DMS 273 treated with DMSO at 0.1 percent for 48 hours (cell line): ENCODE measurements at places on chromosomes 16 and 17.

DNA sequence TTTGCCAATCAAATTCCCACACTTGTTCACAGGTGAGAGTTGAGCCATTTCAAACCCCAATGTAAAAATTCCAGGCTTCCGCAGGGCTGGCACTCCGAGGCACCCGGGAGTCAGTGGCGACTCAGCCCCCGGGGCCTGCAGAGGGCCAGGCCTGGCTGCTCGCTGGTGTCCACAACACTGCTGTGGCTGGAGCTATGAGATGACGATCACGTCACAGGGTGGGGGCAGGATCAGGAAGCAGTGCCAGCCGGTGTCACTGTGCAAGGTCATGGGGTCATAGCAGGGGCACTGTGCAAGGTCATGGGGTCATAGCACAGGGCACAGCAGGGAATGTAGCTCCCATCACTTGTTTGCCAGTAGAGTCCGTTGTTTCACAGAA lies 7.8 kb downstream of the VPS4A start:
- DNase-seq = no peak

DNA sequence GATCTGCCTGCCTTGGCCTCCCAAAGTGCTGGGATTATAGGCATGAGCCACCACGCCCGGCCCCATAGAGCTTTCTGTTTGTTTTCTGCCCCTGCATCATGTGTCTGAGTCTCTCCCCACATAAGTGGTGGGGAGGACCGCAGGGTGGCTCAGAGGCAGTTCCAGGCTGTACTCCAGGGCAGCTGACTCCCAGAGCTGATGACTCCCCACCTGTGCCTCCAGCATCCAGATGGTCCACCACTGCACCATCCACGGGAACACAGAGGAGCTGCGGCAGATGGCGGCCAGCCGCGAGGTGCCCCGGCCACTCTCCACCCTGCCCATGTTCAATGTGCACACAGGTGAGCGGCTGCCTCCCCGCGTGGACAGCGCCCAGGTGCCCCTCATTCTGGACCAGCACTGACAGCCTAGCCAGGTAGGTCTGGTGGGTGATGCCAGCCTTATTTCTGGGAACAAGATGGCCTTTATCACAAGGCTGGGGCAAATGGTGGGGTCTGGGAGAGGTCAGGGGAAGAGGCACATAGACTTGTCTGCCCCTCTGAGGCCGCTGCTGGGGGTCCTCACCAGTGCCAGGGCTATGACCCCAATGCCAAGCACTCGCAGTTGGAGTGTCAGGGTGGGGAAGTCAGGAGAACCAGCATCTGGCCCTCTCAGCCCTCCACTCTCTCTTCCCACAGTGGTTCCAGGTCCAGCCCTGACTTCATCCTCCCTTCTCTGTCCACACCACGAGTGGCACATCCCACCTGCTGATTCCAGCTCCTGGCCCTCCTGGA lies 9.4 kb downstream of the SGCA start:
- peak; percentile 16 for DNase-seq

DNA sequence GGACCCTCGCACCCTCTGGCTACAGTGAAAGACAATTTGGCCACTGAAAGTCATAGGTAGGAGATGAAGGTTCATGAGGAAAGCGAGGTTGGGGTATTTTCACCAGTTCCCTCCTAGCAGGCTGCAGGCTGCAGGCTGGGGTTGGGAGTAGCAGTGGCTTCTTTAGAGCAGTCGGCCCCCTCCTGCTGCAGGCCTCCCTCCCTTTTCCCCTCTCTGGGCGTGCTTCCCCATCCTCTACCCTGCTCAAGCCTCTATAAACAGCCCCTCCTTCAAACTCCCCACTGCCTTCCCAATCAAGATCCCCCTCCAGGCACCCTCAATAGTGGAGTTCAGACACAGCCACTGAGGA lies 41.8 kb downstream of the GAS7 start:
- DNase-seq = no peak

DNA sequence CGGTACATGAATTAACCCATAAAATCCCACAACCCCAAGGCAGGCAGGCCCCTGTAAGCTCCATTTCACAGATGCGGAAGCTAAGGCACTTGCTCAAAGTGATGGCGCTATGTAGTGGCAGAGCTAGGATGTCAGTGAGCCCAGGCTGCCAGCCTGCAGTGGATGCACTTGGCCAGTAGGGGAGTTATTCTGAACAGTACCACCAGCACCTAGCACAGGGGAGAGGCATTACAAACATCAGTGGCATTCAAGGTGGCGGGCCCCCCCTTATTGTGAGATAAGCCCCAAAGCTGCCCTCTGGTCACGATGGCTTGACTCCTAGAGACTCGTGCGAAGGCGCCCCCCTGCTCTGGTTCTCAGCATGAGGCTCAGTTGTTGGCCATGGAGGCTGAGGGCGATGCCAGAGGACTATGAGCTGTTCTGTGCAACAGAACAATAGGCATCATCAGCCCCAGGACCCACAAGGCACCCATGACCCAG lies 33.8 kb downstream of the GTF3C1 start:
- no peak for DNase-seq

GRCh38 chr17:71378741-71379140 lies 742.1 kb upstream of the SOX9 start:
- DNase-seq = no peak

DNA sequence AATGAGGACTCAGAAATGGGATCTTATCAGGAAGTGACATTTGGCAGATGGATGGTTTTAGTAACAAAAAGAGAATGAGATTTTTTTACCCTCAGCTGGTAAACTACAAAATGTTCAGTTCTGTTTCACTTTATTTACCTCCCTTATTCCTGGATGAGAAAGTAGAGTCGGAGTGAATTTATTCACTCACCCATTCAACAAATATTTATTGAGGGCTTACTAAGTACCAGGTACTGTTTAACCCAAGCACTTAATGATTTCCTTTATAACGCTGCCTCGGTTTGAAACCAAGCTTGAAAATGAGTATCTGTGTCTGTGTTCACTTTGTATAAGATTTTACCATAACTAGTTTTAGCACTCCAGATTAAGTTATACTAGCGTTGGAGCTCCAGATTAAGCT lies 38.1 kb downstream of the CDRT15 start:
- DNase-seq = no peak

DNA sequence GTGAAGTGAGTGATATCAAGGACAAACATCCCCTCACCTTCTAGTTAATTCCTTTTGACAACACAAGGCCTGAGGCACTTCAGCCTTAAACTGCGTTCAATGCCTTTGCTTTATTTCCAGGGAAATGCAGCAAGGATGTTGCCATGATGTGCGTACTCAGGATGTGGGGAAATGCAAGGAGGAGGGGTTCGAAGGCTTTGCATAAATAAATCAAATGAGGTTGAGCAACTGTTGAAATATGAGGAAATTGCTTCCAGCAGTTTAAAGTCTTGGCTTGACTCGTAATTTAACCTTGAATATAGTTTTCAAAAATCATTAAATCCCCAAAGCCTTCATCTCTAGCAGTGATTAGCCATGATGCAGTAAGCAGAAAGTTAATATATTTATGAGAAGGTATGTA lies 81.8 kb upstream of the CCL2 start:
- no peak for DNase-seq

DNA sequence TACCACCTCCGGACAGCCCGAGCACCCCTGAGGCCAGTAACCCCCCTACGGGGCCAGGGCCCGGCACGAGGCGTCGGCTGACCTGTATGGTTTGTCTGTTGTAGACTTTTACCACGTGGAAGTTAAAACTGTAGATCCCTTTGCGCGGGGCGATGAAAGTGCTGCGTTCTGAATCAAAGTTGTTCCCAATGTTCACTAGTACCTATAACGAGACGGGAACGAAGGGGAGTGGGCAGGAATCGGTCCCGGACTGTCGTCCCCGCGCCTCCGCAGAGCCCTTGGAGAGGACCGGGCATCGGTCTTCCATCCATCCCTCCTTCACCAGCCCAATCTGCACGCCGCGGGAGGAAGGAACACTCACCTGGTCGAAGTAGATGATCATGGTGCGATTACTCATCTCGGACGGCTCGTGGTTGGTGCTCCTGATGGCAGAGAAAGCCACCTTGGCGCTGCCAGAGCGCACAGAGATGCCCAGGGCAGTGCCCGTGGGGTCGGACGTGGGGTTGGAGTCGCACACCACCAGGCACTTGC lies 732 bp downstream of the CBLN1 start:
- no peak for DNase-seq

DNA sequence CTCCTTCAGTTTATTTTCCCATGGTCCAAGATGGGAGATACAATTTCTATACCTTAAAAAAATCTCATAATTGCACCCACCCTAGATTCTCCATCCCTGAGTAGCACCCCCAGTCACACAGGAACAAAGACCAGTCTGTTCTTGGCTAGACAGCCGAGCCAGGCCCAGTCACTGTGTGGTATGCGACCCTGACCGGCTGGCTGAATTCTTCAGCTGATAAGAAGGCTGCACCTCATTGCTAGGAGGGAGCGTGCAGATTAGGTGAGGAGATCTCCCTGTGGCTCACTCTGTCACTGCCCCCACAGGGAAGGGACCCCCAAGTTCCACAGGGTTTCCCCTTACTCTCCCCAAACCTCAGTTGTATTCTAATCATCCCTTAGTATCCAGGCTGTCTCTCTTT lies 138.7 kb downstream of the SALL1 start:
- DNase-seq = no peak

DNA sequence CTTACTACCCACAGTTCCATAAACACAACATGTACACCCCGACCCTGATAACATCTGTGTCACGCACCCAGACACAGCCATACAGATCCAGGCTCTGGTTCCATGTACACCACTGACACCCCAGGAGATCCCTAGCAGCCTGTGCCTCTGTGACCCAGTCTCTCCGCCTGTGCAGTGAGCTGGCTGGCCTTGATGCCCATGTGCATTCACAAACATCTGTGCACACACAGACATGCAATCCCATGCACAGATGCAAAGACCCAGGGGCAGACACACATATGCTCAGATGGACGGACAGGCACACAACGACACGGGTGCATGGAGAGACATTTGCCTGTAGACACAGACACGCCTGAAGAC lies 4.1 kb downstream of the CCDC102A start:
- no peak for DNase-seq

DNA sequence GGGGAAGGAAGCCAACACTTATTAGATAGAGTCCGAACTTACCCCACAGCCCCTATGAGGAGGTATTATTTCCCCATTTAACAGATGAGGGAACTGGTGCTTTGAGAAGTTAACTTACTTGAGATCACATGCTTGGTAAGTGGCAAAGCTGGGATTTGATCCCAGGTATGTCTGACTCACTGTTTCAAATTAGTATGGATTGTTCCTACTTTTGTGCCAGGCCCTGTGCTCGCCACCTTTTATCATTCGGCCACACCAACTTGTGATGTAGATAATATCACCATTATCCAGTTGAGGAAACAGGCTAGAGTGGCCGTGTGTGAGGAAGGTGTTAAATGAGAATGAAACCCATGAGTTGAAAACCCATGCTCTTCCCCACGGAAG lies 10.7 kb downstream of the HIRIP3 start:
- DNase-seq = no peak
